ENCODE measurements at places on chromosomes 5 and 9.

- no peak for DNase-seq
Measured at GRCh38 chr5:174424219-174425053, 299.9 kb upstream of the MSX2 start.

- no peak for DNase-seq
Measured at GRCh38 chr9:38047301-38048251, 21.5 kb downstream of the SHB start.

DNA sequence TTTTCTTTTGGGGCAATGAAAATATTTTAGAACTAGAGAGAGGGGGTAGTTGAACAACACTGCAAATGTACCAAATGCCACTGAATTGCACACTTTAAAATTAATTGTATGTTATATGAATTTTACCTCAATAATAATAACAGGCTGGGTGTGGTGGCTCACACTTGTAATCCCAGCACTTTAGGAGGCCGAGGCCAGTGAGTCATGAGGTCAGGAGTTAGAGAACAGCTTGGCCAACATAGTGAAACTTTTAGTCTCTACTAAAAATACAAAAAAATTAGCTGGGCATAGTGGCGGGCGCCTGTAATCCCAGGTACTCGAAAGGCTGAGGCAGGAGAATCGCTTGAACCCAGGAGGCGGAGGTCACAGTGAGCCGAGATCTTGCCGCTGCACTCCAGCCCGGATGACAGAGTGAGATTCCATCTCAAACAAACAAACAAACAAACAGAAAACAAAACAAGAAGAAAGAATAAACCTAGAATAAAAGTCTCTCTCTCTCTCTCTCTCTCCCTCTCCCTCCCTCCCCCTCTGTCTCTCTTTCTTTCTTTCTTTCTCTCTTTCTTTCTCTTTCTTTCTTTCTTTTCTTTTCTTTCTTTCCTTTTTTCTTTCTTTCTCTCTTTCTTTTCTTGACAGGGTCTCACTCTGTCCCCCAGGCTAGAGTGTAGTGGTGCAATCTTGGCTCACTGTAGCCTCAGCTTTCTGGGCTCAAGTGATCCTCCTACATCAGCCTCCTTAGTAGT lies 91.1 kb downstream of the BASP1 start:
- DNase-seq = no peak

GRCh38 chr5:118440496-118440895 lies 547.9 kb downstream of the DTWD2 start:
- DNase-seq = no peak

DNA sequence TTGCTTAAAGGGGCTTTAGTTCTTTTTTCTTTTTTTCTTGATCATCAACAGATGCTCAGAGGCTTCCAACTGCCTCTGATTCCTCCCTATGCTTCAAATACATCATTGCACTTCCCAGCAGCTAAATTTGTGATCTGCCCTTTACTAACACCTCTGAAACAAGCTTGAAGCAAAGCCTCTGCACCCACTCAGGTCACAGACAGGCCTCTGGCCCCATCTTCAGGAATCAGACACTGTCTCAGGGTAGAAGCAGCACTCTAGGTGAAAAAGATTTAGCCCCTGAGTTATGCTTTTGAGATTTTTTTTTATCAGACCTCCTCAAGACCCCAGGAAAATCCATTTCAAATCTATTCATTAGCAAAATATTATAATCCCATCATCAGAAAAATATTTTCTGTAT lies 91.5 kb downstream of the MAMDC2 start:
- no peak for DNase-seq
